GOT3 (cell line): ENCODE measurements at places on chromosomes 16 and 17.

DNA sequence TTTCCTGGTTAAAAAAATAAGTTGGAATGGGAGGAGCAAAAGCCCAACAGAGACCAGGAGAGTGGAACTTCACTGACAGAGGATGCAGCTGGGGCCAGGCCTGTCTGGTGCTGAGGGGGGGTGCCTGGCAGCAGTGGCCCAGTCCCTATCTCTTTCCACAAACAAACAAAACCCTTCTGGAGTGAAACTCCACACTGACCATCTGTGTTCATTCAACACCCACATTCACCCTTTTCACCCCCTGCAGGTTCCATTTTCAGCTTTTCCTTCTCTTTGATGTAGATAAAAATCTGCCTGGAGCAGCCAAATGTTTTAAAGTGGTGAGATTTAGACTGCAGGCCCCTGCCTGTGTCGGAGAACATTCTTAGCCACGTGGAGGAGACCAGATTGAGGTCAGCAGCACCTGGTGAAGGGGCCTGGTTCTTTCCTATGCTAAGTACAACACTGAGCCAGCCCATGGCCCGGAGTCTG lies 161.4 kb upstream of the CDH11 start:
- DNase-seq: no peak

DNA sequence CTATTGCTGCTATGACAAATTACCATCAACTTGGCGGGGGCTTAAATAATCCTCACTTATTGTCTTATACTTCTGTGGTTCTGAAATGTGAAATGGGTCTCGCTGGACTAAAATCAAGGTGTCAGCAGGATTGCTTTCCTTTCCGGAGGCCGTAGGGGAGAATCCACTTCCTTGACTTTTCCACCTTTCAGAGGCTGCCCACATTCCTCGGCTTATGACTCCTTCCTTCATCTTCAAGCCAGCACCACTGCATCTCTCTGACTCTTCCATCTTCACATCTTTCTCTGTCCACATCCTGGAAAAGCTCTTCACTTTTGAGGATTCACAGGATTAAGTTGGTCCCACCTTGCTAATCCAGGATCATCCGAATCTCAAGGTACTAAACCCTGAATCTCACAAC lies 217.8 kb downstream of the GRIN2A start:
- no peak for DNase-seq

DNA sequence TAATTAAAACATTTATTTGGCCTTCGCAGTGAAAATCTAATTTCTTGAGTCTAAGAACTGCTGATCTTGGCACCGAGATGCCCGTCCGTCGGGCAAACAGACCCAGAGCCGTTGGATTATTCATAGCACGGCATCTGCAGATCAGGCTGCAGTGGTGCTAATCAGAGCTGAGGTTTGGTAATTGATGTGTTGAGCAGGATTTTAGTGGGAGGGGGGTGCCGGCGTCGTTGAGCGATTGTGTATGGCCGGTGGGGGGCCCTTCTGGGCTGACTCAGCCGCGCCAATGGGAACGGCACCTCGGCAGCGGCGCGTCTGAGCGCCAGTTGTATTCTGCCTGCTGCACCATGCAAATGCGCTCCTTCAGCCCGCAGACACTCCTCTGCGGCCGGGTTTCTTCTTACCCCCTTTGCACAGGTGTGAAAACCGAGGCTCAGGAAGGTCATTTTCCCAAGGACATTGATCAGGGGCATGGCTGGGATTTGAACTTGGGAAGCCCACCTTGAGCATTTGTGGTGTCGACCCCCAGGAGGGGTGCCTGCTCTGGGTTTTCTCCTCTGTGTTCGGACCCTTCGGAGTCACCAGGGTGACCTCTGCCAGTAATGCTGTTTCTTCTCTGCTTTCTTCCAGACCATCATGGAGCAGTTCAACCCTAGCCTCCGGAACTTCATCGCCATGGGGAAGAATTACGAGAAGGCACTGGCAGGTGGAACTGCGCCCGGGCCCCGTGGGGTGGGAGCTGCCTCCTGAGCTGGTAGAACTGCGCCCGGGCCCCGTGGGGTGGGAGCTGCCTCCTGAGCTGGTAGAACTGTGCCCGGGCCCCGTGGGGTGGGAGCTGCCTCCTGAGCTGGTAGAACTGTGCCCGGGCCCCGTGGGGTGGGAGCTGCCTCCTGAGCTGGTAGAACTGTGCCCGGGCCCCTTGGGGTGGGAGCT lies 18.4 kb downstream of the BAIAP2 start:
- DNase-seq: no peak

- DNase-seq: no peak
Measured at GRCh38 chr16:57938936-57939871, 31.7 kb downstream of the CNGB1 start.

DNA sequence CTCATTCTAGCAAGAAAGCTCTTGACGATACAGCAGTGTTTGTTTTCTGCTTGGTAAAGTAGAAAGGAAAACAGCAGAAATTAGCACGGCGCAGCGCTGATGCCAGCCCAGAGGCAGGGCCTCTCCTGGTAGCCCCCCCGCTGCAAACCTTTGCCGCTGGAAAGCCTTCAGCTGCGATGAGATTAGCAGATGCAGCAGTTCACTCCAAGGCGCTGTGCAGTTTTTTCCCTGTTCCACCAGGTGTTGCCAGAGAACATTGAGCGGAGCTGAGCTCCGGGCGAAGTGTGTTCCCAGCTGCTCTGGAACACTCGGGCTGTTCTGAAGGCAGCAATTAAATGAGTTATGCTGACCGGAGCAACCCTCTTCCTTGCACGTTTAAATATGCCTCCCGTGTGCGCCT lies 72.5 kb downstream of the RBFOX1 start:
- DNase-seq: no peak
